SIG-M5 (cell line): ENCODE measurements at places on chromosomes 7 and 10.

- DNase-seq = no peak
Measured at GRCh38 chr7:132861424-132861823, 220.5 kb downstream of the CHCHD3 start.

DNA sequence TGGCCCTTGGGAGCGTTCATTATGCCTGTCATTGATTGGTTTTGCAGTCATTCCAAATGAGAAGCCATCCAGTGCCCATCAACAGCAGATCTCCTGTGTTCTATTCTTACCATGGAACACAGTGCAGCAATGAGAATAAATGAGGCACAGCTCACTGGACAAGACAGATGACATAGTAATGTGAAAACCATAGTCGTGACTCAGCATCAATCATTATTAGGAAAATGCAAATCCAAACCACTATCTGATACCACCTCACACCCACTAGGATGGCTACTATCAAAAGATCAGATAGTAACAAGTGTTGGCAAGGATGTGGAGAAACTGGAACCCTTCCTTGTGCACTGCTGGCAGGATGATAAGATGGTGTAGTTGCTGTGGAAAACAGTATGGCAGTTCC is 144.7 kb downstream of the ARHGAP22 start:
- no peak for DNase-seq

GRCh38 chr7:17099083-17099973 is 199.1 kb upstream of the AHR start:
- DNase-seq = no peak

GRCh38 chr10:60123668-60124067 is 217.3 kb upstream of the CCDC6 start:
- DNase-seq = no peak

- DNase-seq = no peak
Measured at GRCh38 chr10:34739915-34740314, 75.2 kb downstream of the PARD3 start.

DNA sequence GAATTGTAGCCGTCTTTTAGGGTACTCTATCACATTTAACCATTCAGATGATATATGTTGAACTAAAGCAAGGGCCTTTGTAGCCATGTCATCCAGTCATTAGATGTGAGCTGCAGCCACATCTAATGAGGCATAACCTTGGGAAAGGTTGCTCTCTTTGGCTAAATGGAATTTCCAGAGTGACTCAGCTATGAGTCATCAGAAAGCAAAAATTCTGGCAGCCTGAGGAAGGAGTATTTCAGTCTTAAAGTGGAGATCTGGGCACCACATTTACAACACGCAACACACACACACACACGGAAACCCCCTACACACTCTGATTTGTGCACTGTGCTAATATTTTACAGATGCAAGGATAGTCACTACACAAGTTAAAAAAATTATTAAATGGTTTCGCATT is 176.9 kb upstream of the ZWINT start:
- no peak for DNase-seq

DNA sequence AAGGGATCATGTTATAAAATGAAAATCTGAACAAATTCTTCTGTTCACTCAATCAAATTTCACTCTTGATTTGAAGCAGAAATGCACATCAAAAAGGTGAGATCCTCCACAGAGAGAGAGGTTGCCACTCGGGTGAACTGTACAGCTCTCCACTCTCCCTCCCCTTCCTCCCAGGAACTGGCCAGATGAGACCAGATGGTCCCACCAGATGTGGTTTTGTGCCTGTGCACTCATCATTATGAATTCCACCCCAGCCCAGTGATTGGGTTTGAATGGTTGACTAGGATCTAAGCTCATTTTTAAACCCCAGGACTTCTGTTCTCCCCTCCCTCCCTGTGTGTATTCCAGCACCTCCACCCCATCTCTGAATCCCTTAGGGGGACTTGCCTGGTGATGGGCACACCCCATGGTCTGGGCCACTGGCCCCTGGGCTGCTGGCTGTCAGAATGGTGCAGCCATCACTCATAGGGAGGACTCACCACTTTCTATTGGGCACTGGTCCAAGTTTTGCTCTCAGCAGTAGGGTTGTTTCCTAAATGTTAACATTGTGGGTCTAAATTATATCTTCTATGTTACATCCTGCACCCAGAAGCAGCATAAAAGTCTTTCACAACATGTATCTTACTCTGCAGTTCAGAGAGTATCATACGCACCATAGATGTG is 393.1 kb downstream of the TNS3 start:
- DNase-seq = no peak
